ENCODE measurements at places on chromosomes 11 and 22.

DNA sequence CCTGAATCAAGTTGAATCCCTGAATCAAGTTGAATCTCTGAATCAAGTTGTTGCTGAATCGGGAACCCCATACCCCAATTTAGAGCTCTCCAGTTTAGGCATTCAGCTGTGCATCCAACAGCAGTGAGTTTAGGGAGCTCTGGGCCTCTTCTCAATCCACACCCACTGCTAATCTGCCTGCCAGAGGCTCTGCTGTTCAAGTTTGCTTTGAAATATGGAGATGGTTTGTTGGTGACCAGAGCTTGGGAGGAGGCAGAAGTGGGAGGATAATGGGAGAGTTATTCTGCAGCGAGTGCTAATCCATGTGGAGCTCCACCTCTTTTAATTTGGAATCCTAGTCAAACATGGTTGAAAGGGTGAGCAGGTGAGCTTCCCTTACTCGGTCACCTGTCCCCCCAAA, 22.4 kb downstream of the EHF start:
- DNase-seq, result no peak

DNA sequence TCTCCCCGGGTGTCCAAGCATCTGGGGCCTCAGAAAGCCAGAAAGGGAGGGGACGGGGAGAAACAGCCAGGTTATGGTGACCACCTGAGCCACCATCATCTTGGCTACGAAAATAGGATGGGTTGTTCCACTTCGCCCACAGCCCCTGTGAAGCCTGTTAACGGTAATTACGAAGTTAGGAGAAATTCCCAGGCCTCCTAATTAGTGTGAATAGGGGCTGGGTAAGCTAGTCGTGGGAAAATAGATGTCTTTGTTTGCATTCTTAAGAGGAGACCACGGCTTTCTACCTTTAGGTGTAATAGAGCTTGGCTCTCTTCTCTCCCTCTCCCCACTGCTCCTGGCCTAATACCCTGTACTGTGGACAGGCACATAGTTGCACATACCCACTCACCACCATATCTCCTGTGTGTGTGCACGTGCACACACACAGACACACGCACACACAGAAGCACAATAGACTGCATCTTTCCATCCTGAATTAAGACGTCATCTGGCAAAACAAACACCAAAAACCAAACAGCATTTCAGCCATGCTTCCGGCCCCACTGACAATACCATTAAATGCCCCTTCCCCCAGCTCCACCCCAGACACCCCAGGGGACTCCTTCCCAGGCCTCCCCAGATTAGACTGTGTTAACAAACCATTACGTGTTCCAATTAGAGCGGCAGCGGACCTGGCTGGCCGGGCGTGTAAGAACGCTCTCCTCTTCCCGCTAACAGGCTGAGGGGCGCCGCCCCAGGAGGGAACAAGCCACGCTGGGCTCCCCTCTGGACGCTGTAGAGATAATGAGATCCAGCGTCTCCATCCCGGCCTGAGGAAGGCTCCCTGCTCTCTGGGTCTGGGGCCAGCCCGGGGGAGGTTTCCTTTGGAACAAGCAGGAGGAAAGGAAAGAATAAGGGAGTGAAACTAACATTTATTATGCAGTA, 72.8 kb downstream of the TP53I11 start:
- DNase-seq, result no peak

GRCh38 chr11:62502030-62502730, 44.4 kb downstream of the AHNAK start:
- no peak for DNase-seq

DNA sequence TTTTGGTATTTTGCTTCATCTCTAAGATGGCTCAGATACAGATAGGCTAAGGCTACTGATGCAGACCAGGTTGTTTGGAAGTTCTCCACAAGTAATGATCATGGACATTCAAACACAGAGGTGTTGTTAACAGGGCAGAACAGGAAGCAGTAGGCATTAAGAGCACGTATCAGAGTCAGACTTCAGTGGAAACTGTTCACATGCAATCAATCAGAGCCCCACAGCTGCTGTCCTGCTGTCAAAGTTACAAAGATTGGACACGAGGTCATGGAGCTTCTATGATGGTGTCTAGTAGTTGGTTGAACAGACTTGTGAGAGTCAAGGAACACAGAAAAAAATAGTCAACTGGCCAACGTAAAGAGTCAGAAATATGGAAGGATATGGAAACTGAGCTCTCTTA, 19.8 kb downstream of the OR10D3 start:
- no peak for DNase-seq

- no peak for DNase-seq
Observed at GRCh38 chr11:10575346-10576034, 7.0 kb upstream of the LYVE1 start.

DNA sequence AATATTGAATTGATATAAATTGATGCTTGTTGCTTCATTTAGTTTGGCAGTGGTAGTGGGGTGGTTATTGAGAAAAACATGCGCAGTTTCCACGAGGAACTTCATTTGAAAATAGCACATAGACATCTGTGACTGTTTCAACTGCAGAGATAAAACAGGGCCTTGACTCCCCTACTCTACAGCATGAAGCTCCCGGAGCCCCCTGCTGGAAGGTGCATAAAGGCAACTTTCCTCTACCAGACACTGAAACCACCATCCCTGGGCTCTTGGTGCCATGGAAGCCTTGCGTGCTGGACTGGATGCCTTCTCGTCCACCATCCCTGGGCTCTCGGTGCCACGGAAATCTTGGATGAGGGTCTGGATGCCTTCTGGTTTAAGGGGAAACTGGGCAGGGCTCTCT, 195.9 kb downstream of the CSNK2A3 start:
- DNase-seq, result peak; percentile 32

- no peak for DNase-seq
Observed at GRCh38 chr11:65573391-65574079, 1.2 kb downstream of the FAM89B start.

DNA sequence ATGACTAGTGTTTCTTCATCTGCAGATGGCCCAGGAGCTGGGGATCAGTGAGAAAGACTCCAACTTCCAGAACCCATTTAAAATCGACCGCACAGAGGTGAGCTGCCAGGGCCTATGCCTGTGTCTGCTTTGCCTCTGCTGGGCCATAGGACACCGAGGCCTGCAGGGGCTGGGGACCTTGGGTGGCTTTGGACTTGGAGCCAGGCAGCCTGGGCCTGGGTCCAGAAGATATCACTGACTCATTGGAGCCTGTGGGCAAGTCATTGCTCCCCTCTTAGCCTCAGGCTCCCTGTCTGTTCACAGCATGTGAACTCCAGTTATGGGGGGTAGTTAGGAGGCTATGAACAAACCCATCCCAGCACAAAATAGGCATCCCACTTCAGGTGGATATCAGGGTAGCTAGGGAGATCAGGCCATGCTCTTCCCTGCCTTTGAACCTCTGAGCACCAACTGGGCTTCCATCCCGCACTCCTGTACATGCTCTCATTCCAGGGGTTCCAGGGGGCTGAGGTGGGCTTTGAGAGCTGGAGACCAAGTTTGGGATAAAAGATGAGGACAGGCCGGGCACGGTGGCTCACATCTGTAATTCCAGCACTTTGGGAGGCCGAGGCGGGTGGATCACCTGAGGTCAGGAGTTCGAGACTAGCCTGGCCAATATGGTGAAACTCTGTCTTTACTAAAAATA, 13.4 kb downstream of the CCDC134 start:
- DNase-seq, result no peak

- no peak for DNase-seq
Observed at GRCh38 chr11:87136236-87136635, 98.5 kb downstream of the TMEM135 start.

DNA sequence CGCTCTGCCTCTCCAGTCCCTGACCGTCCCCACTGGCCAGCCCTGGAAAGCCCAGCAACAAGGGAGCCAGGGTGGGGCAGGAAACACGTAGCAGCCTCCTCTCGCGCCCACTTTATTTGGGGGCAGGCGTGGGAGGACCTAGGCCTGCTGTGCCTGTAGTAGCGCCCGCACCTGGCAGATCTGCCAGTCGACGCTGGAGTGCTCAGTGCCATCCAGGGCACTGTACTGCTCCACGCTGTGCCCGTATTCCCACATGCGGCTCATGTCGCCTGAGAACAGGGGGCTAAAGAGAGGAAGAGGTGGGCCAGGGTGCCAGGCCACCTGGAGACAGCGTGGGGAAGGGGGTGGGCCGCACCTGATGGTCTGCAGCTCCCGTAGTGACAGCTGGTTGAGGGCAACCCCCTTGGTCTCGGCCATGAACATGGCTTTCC, 17.0 kb upstream of the DRICH1 start:
- no peak for DNase-seq

DNA sequence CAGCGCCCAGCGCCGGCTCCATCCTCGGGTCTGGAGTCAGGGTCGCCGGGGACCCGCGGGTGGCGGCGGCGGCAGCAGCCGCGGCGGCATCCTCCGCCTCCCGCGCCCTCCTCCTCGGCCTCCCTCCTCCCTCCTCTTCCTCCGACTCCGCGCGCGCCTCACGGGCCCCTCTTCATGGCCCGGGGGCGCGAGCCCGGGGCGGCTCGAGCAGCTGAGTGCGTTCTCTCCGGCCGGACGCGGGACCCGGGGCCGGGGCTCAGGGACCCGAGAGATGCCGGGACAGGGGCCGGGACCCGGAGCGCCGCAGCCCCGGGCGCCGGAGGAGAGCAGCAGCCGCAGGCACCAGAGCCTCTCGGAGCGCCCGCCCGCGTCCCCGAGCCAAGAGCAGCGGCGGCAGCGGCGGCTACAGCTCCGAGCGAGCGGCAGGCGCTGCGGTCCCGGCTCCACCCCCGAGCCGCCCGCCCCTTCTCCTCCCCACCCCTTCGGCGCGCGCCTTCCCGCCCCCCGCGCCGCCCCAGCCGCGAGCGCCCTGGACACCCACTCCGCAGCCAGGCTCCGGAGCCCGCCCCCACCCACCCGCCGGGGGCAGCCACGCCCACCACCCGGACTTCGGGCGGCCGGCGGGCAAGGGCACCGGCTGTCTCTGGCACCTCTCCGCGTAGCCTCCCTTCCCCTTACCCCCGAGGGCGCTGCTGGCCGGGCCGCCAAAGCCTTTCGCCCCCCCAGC, at the start of gene CHST1:
TSS of gene CHST1 (minus strand) at position 417 of the 727 bp plus-strand sequence. CDS start 14,699 bp downstream, outside the sequence.
- DNase-seq, result no peak

DNA sequence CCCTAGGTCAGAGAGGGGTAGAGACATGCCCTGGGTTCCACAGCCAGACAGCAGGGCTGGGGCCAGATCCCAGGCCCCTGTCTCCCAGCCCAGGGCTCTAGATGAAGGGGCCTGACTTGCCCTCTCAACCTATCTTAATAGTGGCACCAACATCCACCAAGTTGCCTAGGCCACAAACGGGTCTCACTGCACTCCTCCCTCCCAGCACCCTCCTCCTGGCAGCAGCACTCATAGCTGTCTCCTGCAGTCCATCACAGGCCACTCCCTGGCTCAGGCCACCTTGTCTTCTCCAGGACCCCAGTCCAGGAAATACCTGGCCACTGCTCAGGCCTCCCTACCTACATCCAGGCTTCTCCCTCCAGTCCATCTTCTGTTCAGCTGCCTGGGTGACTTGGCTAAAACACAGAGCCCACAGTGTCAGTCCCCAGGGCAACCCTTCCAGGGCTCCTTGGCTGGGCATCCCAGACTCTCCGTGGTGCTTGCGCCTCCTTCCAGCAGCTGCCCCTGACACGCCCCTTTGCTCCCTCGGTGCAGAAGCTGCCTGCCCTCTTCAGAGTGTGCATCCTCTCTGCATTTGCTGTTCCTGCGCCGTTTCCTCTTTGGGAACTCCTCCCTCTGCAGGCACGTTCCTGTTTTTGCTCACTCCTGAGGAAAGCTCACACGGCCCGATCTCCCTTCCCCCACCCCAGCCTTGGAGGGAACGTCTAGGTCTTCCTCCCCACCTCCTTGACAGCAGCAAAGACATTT, 40.5 kb downstream of the LRRC32 start:
- no peak for DNase-seq

- no peak for DNase-seq
Observed at GRCh38 chr11:26519469-26519868, 52.6 kb downstream of the MUC15 start.

DNA sequence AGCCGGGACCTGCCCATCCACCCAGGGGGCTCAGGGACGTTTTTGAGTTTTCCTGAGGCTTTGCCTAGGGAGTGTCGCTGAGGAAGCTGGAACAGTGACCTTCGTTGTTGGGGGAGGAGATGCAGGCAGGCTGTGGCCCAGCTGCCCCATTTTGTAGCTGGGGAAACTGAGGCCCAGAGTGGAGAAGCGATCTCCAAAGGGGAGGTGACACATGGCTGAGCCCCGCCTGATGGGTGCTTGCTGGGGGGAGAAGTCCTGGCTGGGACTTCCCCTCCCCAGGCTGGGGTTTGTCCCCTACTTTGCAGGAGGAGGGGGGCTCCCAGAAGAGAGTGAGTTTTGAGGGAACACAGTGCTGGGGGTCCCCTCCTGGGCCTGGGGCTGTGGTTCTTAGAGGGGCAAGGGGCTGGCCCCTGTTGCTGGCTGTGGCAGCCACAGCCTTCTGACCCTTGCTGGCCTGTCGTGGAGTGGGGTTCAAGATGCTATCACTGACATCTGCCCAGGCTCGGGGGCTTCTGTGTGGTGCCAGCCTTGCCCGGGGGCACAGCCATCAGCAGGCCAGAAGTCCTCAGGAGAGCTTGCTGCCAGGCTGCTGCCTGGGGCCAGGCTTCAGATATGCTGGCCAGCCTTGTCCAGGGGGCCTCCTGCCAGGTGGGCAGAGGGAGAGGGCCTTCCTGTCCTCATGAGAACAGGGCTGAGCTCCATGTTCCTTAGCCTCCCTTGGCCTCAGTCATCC, 21.4 kb downstream of the KCNQ1 start:
- DNase-seq, result no peak

DNA sequence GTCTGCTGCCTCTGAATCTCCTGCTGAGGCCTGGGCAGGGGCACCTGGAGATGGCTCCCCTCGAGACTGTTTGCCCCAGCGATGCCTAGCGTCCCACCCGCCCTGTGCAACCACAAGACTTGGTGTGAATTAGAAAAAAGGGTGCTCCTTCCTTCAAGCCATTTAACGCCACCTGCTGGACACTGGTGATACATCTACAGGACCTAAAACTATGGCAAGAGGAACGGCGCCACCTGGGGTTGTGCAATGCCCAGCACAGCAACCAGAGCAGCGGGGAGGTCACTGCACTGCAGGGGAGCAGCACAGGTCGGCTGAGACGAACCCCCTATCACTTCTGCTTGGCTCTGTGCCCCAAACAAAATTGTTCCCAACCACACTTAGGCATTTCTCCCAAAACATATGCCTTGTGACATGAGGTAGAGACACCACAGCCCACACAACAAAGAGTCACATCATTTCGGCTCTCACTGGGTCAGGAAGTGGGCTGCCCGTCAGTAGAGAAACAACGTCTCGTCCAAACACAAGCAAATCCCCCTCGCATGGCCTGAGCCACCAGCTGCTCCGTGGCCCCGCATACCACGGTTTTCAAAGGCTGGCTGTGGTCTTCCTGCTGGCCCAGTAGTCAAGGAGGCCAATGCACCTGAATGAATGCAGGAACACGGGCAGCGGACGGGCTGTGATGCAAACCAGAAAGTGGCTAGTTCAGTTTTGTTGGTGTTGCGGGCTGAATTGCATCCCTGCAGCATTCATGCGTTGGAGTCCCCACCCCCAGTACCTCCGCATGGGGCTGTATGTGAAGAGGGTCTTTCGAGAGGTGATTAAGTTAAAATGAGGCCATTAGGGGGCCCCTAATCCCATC, 171.9 kb downstream of the SHANK2 start:
- DNase-seq, result no peak

DNA sequence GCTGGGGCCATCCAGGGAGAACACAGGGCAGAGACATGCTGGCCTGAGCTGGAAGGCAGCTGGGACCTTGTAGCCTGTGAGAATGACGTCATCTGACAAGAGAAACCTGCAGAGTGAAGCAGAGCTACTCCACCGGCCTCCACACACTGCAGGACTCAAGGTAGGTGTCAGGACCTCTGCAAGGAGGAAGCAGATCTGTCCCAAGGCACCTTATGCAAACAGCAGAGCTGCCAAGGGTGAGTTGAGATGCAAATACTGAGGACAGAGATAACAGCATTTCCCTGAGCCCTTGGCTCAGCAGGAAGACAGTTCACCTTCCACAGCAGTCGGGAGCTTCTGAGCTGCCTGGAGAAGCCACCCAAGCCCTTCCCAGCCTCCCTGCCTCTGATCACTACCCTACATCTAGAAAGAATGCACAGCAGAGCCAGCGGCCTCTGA, 51.9 kb upstream of the IGSF9B start:
- no peak for DNase-seq

All from stimulated activated CD8-positive, alpha-beta memory T cell treated with anti-CD3 and anti-CD28 coated beads, Interleukin-12 subunit alpha, Interleukin-12 subunit beta, amount 100 ng/mL, for 1 hour (primary cell).